ENCODE measurements at places on chromosomes 6 and 20. TPM values are rescaled to one million over a fixed set of nuclear protein-coding genes. Genes with fewer than 3 reads are reported as not detected.

LY6G6C gene
- not detected for total RNA-seq

RBBP8NL gene
- not detected for total RNA-seq

PPP1R3G gene
- 0.18 TPM for total RNA-seq

ARFGEF3 gene
- under 0.01 TPM for total RNA-seq

GPR6 gene
- total RNA-seq: not detected

WFDC5 gene
- not detected for total RNA-seq

BMP7 gene
- total RNA-seq: not detected

DNA sequence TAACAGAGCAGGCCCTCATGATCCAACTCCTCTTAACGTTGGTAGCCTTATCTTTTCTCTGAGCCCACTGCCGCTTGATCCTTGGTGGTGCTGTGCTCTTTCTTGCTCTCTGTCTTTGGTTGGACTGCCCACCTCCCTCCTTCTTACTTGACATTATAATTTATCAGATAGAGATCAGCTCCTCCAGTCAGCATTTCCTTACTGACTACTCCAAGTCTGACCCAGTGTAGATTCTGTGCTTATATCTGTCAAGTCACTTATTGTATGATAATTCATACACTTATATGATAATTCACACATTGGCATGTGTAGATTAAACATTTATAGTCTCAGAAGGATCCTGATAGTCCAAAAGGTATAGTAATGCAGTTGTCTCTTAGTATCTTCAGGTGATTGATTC lies 18.1 kb downstream of the PTPRA start:
- H3K36me3 ChIP-seq: peaks cover 2% of the 10 kb centered on the region
- H3K27me3 ChIP-seq: no peaks in the 10 kb centered on the region
- no peak overlapping the region for H3K27ac ChIP-seq

GRCh38 chr6:10393544-10394225 lies 21.2 kb downstream of the TFAP2A start:
- H3K27ac ChIP-seq: no peak overlapping the region
- no peaks in the 10 kb centered on the region for H3K36me3 ChIP-seq
- no peaks in the 10 kb centered on the region for H3K4me1 ChIP-seq
- H3K4me3 ChIP-seq: no peak overlapping the region
- H3K27me3 ChIP-seq: peaks cover 64% of the 10 kb centered on the region

- H3K27me3 ChIP-seq: no peaks in the 10 kb centered on the region
- DNase-seq: peak; percentile 6
- no peaks in the 10 kb centered on the region for H3K4me1 ChIP-seq
- no peaks in the 10 kb centered on the region for H3K36me3 ChIP-seq
- H3K27ac ChIP-seq: no peak overlapping the region
Measured at GRCh38 chr6:117317261-117317660, 51.9 kb downstream of the VGLL2 start.

DNA sequence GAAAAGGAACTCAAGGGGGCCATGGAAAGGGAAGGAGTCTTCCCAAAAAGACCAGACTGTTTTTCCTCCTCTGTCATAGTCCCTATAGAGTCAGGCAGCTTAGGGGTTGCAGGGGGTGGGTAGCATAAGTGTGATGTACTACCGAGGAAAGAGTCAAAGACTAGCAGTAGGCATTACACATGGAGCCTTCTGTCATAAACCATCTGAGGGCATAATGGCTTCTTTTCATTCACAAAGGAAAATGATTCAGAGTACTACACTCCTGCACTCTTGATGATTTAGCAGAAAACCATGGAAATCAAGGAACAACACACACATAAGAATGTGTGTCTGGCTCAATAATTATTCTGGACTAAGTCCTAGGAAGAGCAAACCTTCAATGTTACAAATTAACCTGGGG lies 14.9 kb downstream of the PLN start:
- H3K36me3 ChIP-seq: peaks cover 7% of the 10 kb centered on the region
- no peak overlapping the region for H3K4me3 ChIP-seq
- H3K27ac ChIP-seq: no peak overlapping the region
- no peaks in the 10 kb centered on the region for H3K27me3 ChIP-seq
- peaks cover 3% of the 10 kb centered on the region for H3K4me1 ChIP-seq

DNA sequence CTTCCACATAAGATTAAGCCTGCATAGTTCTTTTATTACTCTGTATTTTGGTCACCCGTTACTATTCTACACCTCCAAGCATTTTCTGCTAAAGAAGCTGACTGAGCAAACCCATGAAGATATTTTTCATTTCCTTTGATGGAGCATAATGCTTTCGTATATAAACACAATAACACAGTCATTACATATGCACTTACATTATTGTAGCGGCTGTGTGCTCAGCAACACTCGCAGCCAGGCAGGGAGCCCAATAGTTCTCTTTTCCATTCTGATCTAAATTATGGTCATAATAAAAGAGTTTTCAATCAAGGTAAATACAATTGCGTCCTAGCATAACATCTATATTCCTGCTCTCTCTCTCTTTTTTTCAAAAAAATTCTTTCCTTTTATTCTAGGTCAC lies 69.6 kb upstream of the TFB1M start:
- no peaks in the 10 kb centered on the region for H3K27me3 ChIP-seq
- no peak overlapping the region for H3K4me3 ChIP-seq
- H3K36me3 ChIP-seq: no peaks in the 10 kb centered on the region
- H3K4me1 ChIP-seq: peaks cover 3% of the 10 kb centered on the region
- peak; percentile 36 for DNase-seq

DNA sequence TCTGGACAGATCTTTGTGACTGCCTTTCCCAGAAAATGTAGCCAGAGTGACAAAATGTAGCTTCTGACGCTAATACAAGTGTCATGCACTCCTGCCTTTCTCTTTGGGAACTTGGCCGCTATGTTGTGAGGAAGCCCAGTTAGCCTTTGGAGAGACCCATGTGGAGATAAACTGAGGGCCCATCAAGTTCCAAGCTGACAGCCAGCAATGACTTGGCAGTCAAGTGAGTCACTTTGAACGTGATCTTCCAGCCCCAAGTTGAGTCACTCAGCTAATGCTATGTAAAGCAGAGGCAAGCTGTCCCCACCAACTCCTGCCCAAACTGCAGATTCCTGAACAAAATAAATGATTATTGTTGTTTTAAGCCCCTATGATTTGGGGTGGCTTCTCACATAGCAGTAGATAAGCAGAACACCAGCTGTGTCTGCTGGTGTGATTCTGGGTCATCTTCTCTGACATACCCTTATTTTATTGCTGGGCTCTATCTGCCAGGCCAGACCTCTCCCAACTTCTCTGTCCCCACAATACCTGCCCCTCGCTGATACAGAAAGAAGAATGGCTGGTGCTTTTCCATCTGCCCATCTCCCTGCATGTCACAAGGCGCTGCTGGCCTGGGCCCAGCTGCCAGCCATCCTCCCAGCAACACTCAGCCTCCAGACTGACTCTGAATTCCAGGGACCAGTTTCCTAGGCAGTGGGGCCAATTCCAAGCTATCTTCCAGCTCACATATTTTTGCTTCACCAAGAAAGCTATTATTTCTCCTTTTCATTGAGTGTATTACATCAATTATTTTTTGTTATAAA lies 274.8 kb downstream of the LRFN2 start:
- no peak overlapping the region for H3K4me3 ChIP-seq
- H3K4me1 ChIP-seq: no peaks in the 10 kb centered on the region
- no peak overlapping the region for H3K27ac ChIP-seq
- no peaks in the 10 kb centered on the region for H3K36me3 ChIP-seq

GRCh38 chr6:47440719-47441118 lies 36.9 kb upstream of the CD2AP start:
- no peak overlapping the region for H3K27ac ChIP-seq
- DNase-seq: no peak
- H3K36me3 ChIP-seq: no peaks in the 10 kb centered on the region
- no peaks in the 10 kb centered on the region for H3K4me1 ChIP-seq

DNA sequence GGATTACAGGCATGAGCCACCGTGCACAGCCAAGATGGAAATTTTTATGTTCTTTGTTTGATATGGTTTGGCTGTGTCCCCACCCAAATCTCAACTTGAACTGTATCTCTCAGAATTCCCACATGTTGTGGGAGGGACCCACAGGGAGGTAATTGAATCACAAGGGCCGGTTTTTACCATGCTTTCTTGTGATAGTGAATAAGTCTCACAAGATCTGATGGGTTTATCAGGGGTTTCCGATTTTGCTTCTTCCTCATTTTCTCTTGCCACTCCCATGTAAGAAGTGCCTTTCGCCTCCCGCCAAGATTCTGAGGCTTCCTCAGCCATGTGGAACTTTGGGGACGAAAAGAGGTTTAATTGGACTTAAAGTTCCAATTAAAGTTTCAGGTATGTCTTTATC lies 14.6 kb downstream of the EEF1A1 start:
- no peaks in the 10 kb centered on the region for H3K27me3 ChIP-seq
- 0 out of 2 replicates have a peak, but pooled peaks cover 2% of the 10 kb centered on the region for H3K4me1 ChIP-seq
- peaks cover 10% of the 10 kb centered on the region for H3K36me3 ChIP-seq
- DNase-seq: no peak

GRCh38 chr6:155487371-155488130 lies 31.9 kb upstream of the NOX3 start:
- H3K27ac ChIP-seq: no peak overlapping the region
- no peak for DNase-seq
- no peaks in the 10 kb centered on the region for H3K36me3 ChIP-seq
- H3K27me3 ChIP-seq: no peaks in the 10 kb centered on the region
- H3K4me1 ChIP-seq: peaks cover 3% of the 10 kb centered on the region
- H3K4me3 ChIP-seq: no peak overlapping the region

GRCh38 chr6:144334150-144334708 lies 49.1 kb downstream of the UTRN start:
- H3K27ac ChIP-seq: no peak overlapping the region
- H3K36me3 ChIP-seq: no peaks in the 10 kb centered on the region
- H3K4me1 ChIP-seq: peaks cover 10% of the 10 kb centered on the region
- DNase-seq: no peak

DNA sequence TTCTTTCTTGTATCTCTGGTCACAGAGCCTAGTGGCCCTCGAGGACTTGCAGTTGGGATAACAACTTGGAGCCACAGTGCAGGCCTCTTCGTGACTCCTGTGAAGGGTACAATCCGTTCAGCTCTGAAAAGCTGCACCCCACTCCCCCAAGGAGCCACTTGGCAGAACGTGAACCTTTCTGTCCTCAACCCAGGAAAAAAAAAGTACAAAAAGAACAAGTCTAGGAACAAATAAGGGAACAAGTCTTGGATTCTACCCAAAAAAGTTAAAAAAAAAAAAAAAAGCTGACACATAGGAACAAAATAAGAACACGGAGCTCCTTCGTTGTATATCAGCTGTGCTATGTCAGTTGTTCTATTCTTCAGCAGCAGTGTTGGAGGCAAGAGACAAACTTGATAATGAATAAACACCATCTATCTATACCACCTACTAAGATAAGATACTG lies 77.9 kb upstream of the TULP1 start:
- no peak for DNase-seq
- no peaks in the 10 kb centered on the region for H3K4me1 ChIP-seq
- no peak overlapping the region for H3K27ac ChIP-seq
- H3K27me3 ChIP-seq: no peaks in the 10 kb centered on the region

GRCh38 chr20:50602432-50603088 lies 88.8 kb downstream of the RIPOR3 start:
- H3K36me3 ChIP-seq: peaks cover 9% of the 10 kb centered on the region
- H3K27ac ChIP-seq: no peak overlapping the region
- peaks cover 3% of the 10 kb centered on the region for H3K4me1 ChIP-seq
- H3K27me3 ChIP-seq: no peaks in the 10 kb centered on the region
- no peak overlapping the region for H3K4me3 ChIP-seq
- DNase-seq: no peak

GRCh38 chr20:43761386-43762340 lies 34.9 kb upstream of the GTSF1L start:
- H3K27me3 ChIP-seq: peaks cover 3% of the 10 kb centered on the region
- H3K4me1 ChIP-seq: no peaks in the 10 kb centered on the region
- H3K36me3 ChIP-seq: no peaks in the 10 kb centered on the region
- H3K27ac ChIP-seq: no peak overlapping the region
- DNase-seq: no peak

DNA sequence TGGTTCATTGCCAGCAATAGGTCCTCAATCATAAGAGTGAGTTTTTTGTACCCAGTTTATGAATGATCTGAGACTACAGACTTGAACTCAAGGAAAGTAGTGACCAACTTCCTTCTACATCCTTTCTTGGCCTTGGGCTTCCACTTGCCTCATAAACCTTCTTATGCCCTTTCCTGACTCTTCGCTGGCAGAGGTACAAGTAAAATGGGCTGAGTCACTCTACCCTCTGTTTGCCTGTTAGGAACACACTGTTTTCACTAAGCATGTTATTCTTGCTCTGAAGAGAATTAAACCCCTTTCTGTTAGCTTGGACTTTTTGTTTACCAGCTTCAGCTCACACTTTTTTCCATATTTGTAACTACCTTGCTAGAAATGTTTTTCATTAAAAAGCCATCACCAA lies 74.4 kb downstream of the PKHD1 start:
- no peaks in the 10 kb centered on the region for H3K36me3 ChIP-seq
- no peaks in the 10 kb centered on the region for H3K4me1 ChIP-seq
- H3K4me3 ChIP-seq: no peak overlapping the region
- no peak overlapping the region for H3K27ac ChIP-seq

GRCh38 chr6:138546733-138547185 lies 47.5 kb upstream of the NHSL1 start:
- peak overlapping the region; percentile 27 for H3K27ac ChIP-seq
- H3K4me1 ChIP-seq: peaks cover 10% of the 10 kb centered on the region
- no peaks in the 10 kb centered on the region for H3K36me3 ChIP-seq

DNA sequence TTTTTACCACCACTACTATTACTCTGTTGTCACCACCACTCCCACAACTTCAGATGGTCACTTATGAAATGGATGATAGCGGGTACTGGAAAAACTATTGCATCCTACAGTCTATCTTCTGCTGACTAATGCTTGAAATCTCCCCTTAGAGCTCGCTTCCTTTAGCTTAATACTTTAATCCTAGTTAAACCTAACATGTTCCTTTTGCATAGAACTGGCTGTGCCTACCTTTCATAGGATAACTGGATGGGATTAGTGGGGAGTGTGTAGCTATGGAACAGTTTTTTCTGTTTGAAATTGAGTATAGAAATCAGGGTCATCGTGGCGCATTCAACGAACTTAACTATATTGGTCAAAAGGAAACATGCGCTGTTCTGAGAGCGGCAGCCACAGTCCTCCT lies 294.7 kb downstream of the FARS2 start:
- no peaks in the 10 kb centered on the region for H3K36me3 ChIP-seq
- H3K4me3 ChIP-seq: no peak overlapping the region
- H3K4me1 ChIP-seq: no peaks in the 10 kb centered on the region
- H3K27me3 ChIP-seq: no peaks in the 10 kb centered on the region
- H3K27ac ChIP-seq: no peak overlapping the region

DNA sequence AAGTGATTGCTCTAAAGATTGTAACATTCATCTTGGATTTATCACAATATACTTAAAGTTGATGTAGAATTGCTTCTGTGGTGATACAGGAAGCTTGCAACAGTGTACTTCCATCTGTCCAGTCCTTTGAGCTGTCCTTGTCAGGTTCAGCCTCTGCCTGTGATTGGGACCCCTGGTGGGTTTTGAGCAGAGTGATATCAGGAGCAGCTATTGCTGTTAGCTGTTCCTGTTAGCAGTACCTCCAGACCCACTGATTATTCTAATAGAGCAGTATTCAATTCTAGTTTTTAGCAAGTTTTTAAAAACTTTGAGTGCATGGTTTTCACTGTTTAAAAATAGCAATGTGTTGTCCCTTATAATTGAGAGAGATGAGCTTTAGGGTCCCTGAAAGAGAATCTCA lies 48.8 kb downstream of the TULP4 start:
- no peak for DNase-seq
- H3K4me1 ChIP-seq: peaks cover 8% of the 10 kb centered on the region
- H3K36me3 ChIP-seq: no peaks in the 10 kb centered on the region
- H3K27ac ChIP-seq: no peak overlapping the region
- no peaks in the 10 kb centered on the region for H3K27me3 ChIP-seq
- H3K4me3 ChIP-seq: no peak overlapping the region

Measured in IMR-90 (cell line).